Adipocyte (in vitro differentiated cells): ENCODE measurements at places on chromosomes 11 and 22.

GRCh38 chr11:121716060-121716459 is 263.3 kb upstream of the SORL1-AS1 start:
- DNase-seq, result peak; percentile 25

- DNase-seq, result no peak
These were observed 31.5 kb downstream of the VSIG10L2 start for GRCh38 chr11:125977333-125977732.

DNA sequence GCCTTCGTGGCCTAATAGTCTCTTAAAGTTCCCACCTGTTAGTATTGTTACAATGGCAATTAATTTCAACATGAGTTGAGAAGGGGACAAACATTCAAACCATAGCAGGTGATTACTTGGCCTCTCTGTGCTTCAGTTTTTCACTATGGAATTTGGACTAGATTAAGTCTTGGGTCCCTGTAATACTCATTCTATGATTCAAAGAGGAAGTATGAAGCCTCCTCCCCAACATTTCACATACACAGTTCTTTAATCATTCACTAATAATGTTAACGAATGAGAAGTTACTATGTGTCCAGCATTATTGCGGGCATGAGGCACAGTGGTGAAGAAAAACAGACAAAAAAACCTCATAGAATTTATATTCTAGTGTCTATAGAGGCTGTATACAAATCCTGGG is 19.9 kb upstream of the USP47 start:
- no peak for DNase-seq

DNA sequence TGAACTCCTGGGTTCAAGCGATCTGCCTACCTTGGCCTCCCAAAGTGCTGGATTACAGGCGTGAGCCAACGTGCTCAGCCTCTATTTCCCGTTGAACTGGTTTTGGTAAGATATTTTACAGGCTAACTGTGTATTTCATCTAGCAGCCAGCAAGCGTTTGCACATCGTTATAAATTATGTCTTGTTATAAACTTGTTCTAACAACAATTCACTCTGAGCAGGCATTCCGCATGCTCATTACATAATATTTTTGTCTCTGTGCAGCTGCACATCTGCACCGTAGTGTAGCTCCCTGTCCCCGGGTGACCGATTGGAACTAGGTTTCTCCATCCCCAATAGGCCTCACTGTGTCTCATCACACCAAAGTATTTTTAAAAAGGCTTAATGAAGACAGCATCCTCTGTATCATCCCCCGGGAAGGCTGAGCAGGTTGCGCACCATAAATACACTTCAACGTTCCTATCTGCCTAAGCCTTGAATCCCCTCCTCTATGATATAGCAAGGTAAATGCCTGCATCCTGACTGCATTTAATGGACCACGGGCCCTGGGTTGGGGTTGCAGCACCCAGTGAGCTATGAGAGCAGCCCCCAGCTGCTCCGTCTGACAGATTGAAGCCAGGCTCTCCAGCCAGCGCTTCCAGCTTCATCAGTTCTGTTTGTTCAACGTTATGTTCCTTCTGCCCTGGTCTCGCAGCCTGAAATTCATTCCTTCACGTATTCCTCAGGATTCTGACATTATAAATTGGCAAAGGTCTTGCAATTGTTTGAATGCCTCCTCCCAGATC is 47.7 kb downstream of the TST start:
- no peak for DNase-seq

DNA sequence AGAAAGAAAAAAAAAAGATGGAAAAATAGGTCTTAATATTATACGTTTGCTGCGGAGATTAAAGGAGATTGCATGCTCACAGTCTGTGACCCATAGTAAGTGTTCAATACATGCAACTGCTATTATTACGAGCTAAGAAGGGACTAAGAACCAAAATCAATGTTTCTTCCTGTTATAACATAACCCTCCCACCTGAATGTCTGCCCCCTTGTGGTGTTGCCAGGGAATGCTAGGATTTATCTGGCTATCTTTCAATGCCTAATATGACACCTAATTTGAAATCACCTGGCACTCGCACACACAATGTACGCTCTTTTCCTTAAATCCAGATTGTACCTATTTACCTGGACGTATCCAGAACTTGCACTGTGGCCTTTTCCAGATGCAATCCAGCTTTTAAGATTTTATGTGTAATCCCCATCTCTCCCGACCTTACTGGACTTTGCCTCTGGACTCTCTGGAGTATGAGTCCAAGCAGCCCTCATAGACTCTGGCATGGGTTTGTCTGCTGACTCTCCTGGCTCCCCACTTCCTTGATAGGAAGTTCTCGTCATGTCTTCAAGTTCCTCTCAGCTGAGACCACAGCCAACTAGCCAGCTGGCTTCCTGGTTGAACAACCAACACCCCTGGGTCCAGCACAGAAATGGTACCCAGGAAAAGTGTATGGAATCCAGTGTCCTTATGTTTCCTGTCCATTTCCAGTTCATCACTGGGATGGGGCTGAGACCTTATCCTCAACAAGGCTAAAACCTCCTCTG is 151.5 kb downstream of the CCDC34 start:
- DNase-seq, result no peak
